ENCODE measurements at places on chromosomes 5 and 9.

- DNase-seq: no peak
These were observed 291.8 kb downstream of the SLIT3 start for GRCh38 chr5:169009123-169009522.

GRCh38 chr5:150114102-150114641, 27.8 kb upstream of the CSF1R start:
- DNase-seq: no peak

DNA sequence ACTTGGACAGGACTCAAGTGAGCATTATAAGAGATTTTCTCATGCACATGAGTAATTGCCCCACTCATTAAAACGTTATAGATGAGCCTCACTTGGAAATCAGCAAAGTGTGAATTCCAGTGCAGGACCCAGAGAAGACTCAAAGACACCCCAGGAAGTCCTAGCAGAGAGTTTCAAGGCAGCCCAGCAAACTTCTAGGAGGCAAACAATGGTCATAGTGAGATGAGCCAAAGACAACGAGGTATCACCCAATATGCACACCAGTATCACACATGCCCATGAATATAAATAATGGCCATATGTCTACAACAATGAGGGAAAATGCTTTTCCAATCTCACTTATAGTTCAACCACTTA, 245.9 kb downstream of the ACTL7B start:
- DNase-seq: no peak

DNA sequence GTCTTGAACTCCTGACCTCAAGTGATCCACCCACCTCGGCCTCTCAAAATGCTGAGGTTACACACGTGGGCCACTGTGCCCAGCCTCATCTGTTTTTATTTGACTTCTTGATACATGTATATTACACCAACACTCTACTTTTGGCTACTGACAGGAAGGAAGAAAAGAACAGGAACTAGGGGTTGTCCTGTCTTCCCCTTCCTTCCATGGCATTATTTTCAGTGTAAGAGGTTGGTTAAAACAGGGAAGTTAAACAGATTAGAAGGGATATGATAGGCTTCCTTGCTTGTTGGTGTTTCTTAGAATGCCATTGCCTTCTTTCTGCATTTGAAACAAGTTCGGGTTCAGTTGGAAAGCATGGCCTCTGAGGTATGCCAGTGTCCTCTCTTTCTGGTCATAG, 312.8 kb downstream of the NDUFS4 start:
- no peak for DNase-seq

DNA sequence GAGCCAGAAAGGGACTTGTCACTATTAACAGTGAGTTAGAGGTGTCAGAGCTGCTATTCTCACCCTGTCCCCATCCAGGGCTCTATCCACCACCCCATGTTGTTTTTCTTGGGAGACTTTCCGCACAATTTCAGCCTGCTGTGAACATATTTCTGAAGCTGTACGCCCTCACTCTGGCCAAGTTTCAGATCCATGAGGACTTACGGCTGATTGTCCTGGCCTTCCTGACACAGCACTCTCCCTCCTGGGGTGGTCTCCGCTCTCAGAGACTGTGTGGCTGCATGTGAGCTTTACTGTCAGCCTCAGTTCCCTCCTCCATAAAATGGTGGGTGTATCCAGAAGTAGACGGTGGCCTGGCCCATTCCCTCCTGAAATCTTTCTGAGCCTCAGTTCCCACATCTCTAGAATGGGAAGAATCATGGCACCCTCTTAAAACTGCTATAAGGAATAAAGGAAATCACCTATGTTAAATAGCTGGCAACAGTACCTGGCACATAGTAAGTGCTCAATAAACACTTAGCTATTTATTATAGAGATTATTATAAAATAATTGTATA, 804 bp upstream of the IL17B start:
- DNase-seq: no peak

DNA sequence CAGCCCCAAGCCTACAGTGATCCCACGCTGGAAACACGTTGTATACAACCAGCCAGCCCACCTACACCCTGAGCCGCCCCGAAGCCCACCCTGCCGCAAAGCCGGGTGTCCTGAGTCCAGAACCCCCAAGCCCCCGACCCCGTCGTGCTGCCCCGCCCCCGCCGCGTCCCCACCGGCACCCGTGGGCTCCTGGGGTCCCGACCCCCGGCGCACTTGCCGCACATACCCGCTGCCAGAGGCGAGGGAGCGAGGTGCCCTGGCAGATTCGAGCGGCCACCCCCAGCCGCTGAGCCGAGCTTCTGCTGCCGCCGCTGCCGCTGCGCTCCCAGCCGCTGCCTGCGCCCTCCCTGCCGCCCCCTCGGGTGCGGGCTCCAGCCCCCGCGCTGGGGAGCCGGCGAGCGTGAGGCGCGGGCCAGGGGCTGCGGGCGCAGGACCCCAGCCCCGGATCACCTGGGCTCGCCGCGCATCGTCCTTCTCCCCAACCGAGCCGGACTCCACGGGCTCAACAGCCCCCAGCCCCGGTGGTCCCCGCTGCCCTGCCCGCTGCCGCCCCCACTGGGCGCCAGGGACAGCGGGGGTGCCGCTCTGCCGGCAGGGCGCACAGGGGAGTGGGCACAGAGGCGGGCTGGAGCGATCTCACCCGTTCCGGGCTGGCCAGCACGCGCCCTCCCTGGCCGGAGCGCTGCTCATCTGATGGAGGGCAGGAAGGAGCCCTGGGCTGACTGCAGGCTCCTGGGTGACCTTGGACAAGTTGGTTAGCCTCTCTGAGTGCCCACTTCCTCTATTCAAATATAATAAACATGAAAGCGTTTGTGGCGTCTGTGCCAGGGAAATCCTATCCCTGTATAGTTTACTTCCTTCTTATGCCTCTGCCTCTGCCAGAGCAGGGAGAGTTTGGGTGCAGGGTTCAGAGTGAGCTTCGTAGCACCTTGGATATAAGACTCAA, at the start of gene HTR4:
TSS of gene HTR4 (minus strand) at position 692 of the 946 bp plus-strand sequence. CDS start 17,513 bp downstream, outside the sequence.
- no peak for DNase-seq

DNA sequence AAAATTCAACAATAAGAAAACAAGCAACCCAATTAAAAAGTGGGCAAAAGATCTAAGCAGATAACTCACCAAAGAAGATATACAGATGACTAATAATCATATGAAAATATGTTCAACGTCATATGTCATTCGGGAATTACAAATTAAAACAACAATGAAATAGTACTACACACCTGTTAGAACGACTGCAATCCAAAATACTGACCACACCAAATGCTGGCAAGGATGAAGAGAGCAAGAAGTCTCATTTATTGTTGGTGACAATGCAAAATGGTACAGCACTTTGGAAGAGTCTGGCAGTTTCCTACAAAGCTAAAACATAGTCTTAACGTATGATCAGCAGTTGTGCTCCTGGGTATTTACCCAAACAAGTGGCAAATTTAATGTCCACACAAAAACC, 37.5 kb downstream of the NDUFS4 start:
- no peak for DNase-seq
